GM06990 (cell line): ENCODE measurements at places on chromosomes 3 and 15.

DNA sequence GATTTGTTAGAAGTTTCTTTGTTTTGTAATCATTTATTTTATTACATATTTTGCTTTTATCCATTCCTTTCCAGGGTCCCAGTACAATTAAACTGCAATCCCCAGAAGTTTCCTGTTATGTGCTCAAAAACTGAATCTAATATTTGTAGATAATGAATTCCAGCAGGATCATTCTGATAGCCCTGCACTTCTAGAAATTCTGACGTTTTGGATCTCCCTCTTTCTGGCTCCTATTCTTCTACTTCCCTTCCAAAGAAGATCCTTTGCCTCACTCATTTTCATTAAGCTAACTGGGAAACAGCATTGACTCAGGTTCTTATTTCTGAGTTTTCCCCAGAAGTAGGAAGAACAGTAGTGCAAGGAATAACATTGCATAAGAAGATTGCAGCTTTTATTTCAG lies 9.9 kb downstream of the P3H2 start:
- no peak for DNase-seq

GRCh38 chr3:133442518-133442917 lies 42.7 kb downstream of the BFSP2 start:
- DNase-seq = no peak

DNA sequence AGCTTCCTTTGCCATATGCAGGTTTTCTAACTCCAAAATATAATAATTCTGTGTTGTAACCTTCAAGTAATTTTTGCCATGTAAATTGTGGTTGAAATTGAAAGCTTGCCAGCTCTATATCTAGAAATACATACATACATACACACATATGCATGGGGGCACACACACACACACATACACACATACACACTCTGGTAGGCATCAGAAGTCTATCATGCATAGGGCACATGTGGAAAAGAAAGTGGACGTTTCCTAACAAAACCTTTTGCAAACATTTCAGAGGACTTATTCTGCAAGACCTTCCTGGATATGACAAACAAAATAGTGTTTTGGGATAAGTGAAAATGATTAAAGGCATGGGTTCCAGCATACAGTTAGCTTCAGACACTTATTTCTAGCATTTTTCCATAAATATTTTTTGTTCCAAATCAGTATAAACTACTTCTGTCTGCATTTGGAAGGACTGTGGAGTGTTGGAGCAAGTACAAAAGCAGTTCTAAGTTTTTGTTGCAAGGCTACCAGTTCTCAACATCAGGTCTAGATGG lies 578.9 kb downstream of the RBMS3 start:
- DNase-seq = no peak

- no peak for DNase-seq
These were observed 79.3 kb downstream of the DNAH12 start for GRCh38 chr3:57464801-57465200.

DNA sequence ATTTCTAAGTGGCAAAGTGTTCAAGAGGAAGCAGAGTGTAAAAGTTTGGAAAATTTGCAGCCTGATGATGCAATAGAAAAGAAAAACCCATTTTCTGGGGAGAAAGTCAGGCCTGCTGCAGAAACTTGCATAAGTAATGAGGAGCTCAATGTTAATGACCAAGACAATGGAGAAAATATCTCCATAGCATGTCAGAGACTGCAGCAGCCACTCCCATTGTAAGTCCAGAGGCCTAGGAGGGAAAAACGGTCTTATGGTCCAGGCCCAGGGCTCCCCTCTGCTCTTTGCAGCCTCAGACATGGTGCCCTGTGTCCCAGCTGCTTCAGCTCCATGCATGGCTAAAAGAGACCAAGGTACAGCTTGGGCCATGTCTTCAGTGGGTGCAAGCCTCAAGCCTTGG lies 96.6 kb upstream of the GMNC start:
- no peak for DNase-seq

GRCh38 chr15:78023865-78024518 lies 53.5 kb downstream of the TBC1D2B start:
- no peak for DNase-seq

DNA sequence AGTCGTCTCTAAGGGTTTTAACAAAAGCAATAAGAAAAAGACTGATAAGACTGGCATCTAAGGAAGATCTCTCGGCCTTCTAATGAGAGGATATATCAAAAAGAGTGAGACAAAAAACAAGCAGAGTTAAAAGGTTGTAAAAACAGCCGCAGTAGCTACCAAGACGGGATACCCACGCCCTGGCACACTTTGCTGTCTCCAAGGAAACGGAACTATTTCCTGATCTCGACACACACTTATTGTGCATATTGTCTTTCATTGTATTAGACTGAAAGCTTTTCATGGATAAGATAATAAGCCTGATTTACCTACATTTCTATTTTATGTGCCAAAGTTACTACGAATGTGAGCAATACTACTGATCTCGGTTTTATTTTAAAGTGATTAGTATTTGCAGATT lies 161.5 kb upstream of the MCTP2 start:
- no peak for DNase-seq

- DNase-seq = no peak
These were observed 48.3 kb downstream of the MB21D2 start for GRCh38 chr3:192869131-192870031.

GRCh38 chr3:162072656-162073164 lies 576.1 kb downstream of the OTOL1 start:
- DNase-seq = no peak

DNA sequence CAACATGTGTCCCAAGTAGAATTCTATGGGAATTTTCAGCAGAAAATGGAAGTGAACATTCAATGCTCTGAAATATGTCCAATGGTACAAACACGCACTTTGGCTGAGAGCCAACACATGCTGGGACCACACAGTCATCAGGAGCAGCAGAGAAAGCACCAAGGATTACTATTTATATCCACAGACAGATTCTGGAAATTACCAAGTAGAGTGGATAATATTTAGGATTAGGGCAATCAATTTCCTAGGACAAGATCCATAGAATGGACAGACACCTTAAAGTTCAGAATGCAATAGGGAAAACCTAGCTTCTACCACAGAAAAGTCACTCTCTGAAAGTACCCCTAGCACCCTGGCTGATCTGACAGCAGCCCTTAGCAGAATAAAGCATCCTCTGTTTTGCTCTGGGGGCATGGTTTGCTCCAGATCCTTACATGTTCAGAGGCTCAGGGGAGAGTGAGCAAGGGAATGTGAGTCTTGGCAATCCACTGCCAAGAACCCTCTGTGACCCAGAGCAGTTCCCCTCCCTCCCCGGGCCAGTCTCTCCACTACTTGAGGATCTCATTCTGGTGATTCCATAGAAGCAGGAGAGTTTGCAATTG lies 206.0 kb upstream of the WNT5A start:
- no peak for DNase-seq

GRCh38 chr3:74617776-74618175 lies 3.3 kb upstream of the CNTN3 start:
- DNase-seq = no peak

- DNase-seq = no peak
These were observed 11.5 kb upstream of the PDIA5 start for GRCh38 chr3:123055352-123055751.

GRCh38 chr3:102057781-102058421 lies 208.6 kb downstream of the NFKBIZ start:
- DNase-seq = peak; percentile 58

DNA sequence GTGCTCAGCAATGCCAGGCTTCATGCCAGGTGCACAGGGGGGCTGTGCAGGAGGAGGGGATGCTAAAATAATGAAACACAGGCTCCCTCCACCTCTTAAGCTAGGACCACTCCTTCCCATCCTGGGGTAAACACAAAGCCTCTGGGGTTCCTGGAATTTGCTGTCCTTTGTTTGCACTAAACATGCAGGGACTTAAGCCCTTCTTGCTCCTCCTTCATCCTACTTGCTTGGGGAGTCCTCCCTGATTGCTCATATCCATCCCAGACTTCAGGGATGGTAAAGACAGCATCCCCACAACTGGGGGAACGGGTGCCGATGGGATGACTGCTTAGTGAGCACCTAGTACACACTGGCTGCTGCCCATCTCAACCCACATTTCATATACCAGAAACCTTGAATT lies 5.1 kb downstream of the LINGO1 start:
- no peak for DNase-seq

DNA sequence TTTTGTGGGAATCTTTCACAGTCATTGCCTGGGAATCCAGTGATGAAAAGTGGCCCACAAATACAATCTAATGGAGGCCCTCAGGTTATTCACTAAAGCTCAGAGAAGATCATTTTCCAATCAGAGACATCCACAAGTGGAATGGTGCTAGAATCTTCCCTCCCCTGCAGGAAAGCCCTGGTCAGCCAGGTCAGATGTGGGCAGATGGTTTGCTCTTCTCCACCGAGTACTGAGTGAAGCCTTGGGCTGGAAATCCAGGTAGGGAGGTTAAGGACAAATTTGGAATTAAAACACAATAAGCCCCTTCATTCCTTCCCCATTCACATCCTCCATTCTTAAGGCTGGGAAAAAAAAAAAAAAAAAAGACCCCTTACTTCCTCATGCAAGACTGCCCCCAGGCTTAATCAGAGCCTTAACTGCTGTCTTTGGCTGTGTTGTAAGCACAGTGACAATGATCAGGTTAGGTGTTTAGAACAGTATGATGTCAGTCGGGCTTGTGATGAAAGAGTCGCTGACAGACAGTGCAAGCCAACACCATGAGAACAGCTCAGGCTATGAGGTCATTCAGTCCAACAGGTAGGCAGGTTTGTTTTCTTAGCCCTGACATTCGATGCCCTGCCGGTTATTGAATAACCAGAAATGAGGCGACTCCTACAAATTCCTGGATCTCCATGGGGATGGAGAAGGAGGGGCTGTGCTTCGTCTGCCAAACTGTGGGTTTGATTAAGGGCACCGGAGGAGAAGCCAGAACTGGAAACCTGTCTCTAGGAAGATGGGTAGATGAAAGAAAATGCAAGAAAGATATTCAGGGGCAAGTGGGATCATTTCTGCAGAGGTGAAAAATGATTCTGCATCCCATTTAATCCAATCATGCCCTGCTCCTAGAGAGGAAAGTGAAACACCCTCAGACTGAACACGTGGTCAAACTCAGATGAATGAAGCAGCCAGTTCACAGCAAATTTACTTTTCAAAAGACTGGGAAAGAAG lies 23.5 kb upstream of the HES1 start:
- DNase-seq = no peak

DNA sequence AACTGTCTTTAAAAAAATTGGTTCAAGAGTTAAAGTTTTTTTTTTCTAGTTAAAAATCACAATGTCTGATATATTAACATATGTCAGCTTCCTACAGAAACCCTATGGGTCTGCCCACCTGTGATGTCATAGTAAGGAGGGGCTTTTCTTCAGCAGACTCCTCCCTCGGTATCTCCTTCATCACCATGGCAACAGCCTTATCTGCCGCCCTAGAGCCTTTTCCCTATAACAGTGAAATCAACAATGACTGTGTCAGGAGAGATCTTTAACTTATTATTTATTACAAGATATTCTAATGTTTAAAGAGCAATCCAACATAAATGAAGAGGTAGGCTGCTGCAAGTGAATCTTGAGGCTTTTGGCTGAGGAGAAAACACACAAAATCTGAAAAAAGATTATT lies 138.7 kb downstream of the PEX5L start:
- no peak for DNase-seq

DNA sequence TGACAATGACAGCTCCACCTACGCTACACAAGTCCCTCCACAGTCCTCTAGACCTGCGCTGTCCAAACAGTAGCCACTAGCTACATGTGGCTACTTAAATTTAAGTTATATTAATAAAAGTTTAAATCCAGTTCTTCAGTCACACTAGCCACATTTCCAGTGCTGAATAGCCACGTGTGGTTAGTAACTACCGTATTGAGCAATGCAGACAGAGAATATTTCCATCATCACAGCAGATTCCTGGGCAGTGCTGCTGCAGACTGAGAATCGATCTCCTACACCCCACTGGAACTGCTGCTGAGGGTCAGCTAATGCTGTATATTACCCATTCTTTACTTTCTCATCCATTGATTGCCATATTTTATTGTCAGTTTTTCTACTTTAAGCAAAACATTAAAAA lies 40.9 kb downstream of the HDC start:
- no peak for DNase-seq

GRCh38 chr3:39752751-39753150 lies 56.7 kb upstream of the MYRIP start:
- DNase-seq = no peak

DNA sequence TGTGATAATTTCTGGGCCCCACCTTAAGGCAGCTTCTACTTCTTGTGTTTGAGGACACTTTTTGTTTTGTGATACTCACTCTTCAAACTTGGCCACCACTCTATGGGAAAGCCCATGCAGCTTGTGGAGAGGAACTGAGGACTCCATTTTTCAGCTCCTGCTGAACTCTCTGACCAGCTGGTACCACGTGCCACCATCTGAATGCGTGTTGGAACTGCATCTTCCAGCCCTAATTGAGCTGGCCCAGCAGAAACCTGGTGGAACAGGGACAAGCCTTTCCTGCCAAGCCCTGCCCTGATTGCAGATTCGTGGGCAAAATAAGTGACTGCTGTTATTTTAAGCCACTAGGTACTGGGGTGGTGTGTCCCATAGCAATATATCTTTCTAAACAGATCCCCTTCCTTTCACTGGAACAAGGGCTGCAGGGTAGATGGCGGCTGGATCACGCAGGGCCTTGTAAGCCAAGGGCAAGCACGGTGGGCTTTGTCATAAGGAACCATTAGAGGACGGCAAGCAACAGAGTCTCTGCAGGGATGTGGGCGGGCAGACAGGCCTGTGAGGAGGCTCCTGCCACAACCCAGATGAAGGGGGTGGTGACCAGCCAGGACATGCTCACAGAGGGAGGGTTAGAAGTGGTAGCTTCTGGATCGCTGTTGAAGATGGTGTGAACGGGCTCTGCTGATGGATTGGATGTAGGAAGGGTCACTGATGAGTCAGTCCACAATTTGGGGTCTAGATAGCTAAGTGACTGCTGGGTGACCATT lies 9.5 kb downstream of the H1-8 start:
- DNase-seq = no peak

DNA sequence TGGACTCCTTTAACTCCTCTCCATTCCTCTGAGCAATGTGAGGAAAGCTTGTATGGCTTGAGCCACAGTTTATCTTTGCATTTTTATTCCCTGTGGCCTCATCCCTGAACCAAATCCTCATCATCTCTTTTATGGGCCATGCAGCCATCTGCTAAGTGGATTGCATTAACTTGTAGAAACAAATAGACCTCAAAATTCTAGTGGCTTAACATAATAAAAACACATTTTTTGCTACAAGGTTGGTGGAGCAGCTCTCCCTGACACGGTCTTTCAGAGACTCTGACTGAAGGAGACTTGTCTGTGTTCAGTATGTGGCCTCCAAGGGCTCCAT lies 135.3 kb downstream of the RPL22L1 start:
- DNase-seq = no peak

- peak; percentile 59 for DNase-seq
These were observed 2.0 kb upstream of the SOX2 start for GRCh38 chr3:181709537-181710279.

DNA sequence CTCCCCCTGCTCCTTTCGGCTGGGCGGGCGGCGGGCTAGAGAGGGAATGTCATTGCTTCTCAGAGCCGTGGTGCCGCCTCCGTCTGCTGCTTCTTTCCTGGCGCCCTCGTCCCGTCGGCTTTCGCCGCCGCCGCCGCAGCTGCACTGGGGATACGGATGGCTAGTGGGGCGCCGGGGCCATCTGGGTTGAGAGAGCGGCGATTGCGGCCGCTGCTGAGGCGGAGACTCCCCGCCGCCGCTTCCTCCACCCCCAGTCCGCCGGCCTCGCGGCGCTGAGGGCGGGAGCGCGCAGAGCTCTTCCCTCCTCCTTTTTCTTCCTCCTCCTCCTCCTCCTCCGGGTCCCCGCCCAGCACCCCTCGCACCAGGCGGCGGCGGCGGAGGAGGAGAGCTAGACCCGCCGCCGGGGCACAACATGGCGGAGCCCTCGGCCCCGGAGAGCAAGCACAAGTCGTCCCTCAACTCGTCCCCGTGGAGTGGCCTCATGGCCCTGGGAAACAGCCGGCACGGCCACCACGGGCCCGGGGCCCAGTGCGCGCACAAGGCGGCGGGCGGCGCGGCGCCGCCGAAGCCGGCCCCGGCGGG lies at the start of gene STT3B:
Gene STT3B (plus strand): TSS at position 339 of the 582 bp plus-strand sequence. CDS start 74 bp downstream, at position 413.
- DNase-seq = peak; percentile 92
